Stimulated activated CD8-positive, alpha-beta memory T cell treated with anti-CD3 and anti-CD28 coated beads, Interleukin-12 subunit alpha, Interleukin-12 subunit beta, amount 100 ng/mL, for 4 hours (primary cell): ENCODE measurements at places on chromosomes 4 and X.
A peak's percentile ranks its signal among the peaks of the same experiment; 100 is the strongest.

DNA sequence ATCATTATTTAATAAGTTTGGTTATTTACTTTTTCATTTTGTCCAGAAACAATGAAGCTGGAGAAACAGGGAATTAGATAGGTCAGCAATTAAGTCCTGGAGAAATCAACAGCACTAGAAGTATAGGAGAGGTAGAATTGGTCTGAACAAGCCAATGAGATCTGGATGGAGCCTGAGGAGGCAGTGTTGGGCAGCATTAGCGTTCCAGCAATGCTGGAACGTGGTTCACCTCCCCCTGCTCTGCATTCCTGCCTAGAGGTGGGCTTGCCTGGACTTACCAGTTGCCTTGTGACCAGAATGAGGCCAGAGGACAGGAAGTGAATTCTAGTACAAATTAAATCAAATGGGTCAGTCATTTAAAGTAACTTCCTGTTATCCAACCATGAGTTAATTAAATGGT, 4.6 kb downstream of the RASSF6 start:
- DNase-seq: no peak

- DNase-seq: no peak
These were observed 89.5 kb upstream of the VEGFC start for GRCh38 chr4:176882206-176882605.

GRCh38 chr4:122901247-122902010, 21.0 kb downstream of the NUDT6 start:
- DNase-seq: no peak

DNA sequence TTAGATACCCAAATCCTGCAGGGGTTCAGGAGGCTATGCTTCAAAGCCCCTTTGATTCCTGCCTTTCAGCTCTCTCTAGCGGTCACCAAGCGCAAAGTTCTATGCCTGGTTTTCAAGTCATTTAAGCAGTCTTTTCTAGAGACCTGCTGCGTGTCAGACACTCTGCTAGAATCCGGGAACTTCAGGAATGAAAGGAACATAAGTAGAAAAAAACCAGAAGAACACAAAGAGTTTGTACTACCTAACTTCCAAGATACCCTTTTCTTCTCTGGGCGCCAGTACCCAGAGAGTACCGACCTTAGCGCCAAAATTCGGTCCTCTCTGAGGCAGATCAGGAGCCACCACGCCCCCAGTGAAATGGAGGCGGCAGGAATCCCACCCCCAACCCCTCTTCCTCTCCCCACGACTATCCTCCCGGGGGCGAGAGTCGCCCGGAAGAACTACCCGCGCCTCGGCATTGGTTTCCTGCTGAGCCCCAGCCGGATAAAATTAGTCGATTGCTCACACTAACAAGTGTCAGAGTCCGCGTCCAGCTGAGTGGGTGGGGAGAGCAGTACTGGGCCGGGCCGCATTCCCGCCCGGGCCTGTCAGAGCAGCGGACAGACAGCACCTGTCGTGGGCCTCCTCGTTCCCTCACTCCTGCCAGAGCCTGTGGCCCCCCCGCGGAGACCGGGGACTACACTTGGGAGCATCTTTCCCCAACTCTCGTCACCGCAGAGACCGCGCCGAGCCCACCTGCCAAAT, 78.8 kb downstream of the RLIM start:
- peak; percentile 14 for DNase-seq

DNA sequence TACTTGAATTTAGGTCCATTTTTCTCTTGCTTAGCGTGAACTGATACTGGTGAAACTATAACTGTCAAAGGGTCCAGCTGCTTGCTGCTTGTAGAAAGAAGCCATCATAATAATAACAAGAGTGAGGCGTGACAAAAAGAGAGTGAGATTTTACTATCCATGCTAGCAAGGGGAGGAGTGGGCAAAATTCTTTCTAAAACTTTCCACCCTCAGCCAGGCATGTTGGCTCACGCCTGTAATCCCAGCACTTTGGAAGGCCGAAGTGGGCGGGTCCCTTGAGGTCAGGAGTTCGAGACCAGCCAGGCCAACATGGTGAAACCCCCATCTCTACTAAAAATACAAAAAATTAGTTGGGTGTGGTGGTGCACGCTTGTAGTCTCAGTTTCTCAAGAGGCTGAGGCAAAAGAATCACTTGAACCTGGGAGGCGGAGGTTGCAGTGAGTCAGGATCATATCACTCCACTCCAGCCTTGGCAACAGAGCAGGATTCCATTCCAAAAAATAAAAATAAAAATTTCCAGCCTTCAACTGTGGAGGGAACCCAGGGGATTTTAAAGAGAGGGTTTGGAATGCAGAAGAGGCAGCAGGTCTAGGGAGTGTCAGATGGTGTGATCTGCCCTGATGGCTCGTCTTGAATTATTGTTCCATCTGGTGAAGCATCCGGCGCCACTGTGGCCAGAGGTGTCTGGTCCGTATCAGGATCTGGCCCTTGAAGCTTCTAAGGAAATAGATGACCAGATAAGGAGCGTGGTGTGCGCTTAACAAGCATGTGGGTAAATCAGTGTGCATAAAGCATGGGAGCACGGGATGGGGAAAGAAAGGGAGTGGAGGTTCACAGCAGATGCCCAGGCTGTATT, 51.8 kb downstream of the LRP2BP start:
- DNase-seq: no peak

DNA sequence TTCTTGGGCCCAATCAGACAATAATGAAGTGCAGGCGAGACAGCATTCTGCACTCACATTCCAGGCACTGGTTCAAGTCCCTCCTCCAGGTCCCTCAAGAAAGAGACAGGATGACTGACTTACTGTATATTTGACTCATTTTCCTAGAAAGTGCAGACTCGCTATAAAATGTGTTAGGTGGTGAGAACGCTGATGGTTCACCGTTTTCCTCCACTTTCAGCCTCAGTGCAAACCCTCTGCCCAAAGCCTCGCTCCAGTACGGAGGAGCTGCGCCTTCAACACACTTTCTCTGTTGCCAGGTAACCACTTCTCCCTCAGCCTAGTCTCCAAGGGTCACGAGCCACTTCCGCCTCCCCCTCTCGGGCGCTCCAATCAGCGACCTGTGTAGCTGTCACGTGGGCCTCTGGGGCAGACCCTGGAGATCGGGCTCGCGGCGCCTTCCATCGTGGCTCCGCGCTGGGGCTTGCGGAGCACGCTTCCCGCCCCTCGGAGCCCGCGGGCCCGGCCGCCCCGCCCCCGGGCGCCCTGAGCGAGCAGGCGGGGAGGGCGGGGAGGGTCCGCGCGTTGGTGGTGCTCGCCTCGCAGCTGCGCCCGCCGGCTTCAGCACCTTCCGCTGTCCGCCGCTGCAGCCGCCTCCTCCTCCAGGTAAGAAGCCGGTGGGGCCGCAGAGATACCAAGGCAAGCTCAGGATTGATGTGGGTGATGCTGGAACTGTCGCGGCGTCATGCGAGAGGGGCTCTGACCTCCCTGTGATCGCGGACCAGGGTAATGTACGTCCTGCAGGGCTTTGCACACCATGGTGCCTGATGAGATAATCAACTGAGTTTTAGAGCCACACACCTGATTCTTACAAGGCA, at the start of gene WDR17:
WDR17 (plus strand) TSS at position 407 of the 857 bp plus-strand sequence. CDS start 45,740 bp downstream, outside the sequence.
- peak; percentile 48 for DNase-seq

DNA sequence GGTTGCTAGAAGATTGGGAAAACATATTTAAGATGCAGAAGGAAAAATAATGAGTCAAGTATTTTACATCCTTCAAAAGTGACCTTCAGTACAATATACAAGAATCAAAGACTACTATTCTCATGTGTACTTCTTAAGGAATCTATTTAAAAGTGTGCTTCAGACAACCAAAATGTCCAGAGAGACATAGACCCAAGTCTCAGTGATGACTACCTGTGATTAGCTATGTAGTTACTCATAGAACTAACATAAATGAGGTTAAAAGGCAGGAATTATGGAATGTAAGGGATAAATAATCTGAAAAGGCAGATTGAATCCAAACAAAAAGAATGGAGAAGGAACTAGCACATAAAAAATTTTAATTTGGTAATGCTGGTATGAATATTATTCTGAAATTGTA, 634.7 kb upstream of the FAM241A start:
- no peak for DNase-seq

DNA sequence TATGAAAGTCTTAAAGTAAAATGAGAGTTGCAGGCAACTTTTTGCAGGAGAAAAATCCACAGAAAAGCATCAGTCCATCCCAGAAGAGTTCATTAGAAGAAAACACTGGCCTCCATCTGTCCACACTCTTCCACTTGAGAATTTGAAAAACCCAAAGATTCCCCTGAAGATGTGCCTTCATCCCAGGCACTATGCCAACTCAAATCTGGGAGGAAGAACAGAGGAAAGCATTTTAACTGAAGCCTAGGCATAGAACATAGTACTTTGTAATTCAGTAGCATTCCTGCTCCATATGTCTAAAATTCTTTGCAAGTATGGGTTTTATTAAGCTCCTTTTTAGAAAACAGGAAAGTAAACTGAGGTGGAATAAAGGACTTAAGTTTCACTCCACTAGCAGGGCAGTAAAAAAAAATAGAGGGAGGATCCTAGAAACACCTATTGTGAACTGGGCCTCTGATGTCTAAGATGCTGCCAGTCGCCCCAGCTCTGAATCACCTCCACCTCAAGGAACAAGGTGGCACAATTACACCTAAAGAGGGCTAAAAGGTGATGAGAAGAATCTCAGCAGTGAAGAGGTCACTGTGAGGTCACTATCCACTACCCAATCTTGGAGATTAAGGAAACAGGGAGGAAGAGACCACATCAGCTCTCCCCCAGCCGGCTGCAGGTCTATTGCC, 141.9 kb upstream of the FAM241A start:
- DNase-seq: no peak

GRCh38 chrX:132216806-132217202, 2.4 kb downstream of the RAP2C start:
- no peak for DNase-seq

- DNase-seq: no peak
These were observed 4.4 kb upstream of the PRDX4 start for GRCh38 chrX:23662853-23663252.

DNA sequence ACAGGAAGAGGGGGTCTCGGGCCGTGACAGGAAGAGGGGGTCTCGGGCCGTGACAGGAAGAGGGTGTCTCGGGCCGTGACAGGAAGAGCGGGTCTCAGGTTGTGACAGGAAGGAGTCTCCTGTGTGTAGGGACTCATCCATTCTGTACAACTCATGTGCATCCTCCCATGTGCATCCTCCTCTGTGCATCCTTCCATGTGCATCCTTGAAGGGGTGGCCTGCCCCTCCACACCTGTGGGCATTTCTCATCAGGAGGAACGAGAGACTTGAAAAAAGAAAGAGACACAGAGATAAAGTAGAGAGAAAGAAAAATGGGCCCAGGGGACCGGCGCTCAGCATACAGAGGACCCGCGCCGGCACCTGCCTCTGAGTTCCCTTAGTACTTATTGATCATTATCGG, 30.2 kb upstream of the PLCXD1 start:
- no peak for DNase-seq

DNA sequence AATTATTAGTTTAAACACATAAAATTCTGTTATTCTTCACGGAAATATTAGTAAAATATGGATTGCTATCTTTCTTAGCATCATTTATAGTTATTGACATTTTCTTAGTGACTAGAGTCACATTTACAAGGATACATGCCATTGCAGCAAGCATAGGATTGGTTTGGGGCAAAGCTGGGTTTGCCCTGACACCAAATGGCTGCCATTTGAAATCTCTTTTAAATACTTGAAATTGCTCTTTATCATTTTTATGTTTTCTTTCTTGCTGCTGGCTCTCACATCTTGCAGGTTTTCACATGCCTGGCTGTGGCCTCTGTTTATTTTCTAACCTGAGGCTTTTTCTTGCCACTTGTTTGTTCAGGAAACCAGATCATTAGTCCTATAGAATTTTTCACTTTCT, 39.9 kb downstream of the EGF start:
- no peak for DNase-seq

- no peak for DNase-seq
These were observed 35.6 kb downstream of the DAPP1 start for GRCh38 chr4:99852199-99852749.

- DNase-seq: no peak
These were observed 74.8 kb upstream of the BCOR start for GRCh38 chrX:40172401-40173142.

GRCh38 chrX:154738011-154738738, 12.7 kb downstream of the GAB3 start:
- no peak for DNase-seq

GRCh38 chr4:66991521-66991920, 553.8 kb downstream of the CENPC start:
- DNase-seq: no peak

- no peak for DNase-seq
These were observed 24.5 kb upstream of the ASMTL start for GRCh38 chrX:1477229-1477628.

DNA sequence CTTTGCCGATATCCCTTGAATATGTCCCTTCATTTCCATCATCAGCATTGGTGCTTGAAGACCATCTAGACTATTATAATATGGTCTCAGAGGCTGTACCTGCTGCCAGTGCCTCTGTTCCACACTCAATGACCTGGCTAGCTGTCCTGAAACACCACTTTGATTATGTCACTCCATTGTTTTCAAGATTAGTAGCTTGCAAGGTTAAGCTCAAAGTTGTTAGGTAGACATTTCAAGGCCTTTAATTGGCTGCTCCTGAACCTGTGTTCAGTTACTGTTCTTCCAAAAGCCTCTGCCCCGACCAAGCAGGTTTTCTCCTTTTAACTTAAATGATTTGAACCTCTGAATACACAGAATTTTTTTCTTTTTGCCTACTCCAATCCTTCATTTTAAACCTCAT, 52.9 kb downstream of the C4orf33 start:
- no peak for DNase-seq

DNA sequence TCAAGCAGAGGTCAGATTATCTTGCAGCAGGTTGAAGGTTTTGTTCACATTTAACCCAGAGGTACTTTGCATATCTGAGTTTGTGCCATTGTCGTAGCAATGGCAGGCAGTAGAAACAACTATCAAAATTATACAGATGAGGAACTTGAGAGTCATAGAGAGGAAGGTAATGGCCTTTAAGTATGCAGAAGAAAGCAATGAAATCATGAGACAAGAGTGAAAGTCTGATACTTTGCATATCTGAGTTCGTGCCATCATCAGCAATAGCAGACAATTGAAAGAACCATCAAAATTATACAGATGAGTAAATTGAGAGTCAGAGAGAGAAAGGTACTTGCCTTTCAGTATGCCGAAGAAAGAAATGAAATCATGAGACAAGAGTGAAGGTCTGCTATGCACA, 154.1 kb downstream of the NLGN4X start:
- no peak for DNase-seq

- no peak for DNase-seq
These were observed 14.2 kb downstream of the ELOVL6 start for GRCh38 chr4:110184140-110184790.

GRCh38 chr4:57403591-57403990, 293.4 kb upstream of the IGFBP7 start:
- DNase-seq: no peak

GRCh38 chr4:179755322-179755721, 2313.1 kb upstream of the AGA start:
- DNase-seq: no peak

DNA sequence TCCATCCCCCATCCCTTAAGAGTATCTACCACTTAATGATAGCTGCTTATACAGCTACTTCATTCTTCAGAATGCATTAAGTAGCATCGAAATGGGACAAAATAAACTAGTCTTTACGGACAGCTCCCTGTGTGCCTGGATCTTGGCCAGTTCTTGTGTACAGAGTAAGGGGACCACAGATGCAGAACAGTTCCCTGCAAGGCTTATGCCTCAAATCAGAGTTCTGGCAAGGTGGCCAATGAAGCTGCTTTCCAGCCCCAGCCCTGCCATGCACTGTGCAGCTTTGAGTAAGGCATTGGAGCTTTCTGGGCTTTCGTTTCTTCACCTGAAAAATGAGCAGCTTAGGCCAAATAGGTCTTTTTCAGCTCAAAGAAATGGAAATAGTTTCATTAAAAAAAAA, 14.2 kb downstream of the CLNK start:
- no peak for DNase-seq
